Breast epithelium (tissue), 4 donors: ENCODE measurements at places on chromosomes 3 and 15.

GRCh38 chr3:187445356-187445755 lies 77.2 kb downstream of the RTP4 start:
- DNase-seq: no peak

- no peak for DNase-seq
Measured at GRCh38 chr15:62732078-62732477, 310.5 kb upstream of the TPM1 start.

DNA sequence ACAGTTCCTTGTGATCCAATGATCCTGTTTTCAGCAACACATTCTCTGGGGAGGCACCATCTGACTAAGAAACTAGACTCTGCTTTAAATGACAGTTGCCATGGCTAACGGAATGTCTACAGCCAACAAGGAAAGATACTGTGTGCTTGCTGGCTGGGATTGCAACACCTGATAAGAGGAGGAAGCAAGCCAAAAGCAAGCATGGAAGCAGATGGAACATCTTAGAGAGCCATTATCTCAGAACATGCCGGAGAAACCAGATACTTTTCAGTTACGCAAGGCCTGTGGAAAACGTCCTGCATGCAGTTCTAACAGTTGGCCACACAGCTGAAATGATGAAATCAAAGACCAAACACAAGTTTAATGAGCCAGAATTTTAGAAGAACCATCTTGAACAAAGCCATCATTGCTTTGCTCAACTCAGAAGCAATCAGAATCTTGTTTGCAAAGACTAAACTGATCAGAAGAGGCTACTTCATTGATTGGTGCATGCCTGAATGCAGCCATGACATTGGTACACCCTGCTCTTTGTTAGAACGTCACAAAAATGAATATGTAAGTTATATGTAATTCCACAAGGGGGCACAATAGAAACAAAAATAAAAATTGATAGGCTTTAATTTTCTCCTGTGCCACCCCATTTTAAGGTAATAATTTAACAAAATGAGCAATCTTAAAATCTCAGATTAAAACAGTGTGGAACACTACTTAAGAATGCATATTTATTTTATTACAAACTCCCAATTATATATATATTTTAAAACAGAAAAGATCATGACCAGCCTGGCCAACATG lies 50.8 kb downstream of the GXYLT2 start:
- DNase-seq: peak; percentile 36

DNA sequence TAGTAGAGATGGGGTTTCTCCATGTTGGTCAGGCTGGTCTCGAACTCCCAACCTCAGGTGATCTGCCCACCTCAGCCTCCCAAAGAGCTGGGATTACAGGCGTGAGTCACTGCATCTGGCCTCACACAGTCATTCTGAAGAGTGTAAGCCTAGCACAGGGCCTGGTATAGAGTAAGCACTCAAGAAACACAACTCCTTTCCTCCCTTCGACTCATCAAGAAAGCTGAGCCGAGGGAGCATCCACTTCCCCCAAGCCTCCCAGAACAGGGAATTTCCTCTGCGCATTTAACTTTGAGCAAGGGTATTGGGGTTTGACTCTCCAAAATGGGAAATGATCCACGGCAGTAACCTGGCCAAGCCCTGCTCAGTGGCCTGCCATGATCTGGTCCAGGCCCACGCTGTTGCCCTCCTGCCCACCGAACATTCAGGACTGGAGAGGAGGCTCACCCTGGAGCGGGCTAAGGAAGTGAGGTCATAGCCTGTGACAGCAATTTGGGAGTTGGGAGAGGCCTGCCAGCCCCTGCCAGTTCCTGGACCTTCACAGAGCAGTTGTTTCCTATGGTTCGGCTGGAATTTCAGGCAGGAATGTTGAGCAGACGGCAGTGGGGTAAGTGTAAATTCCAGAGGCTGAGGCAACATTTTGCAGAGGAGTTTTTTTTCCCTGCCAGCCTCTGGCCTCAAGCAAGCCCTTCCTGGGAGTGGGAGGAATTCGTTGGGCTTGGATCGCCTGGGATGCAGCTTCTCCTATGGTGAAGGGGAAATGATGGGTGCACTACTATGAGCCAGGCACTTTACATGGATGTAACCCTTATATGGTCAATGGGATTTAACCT lies 21.2 kb upstream of the SMAD3 start:
- no peak for DNase-seq

GRCh38 chr3:171460725-171461524 lies 720 bp upstream of the TNIK start:
- DNase-seq: peak; percentile 23

DNA sequence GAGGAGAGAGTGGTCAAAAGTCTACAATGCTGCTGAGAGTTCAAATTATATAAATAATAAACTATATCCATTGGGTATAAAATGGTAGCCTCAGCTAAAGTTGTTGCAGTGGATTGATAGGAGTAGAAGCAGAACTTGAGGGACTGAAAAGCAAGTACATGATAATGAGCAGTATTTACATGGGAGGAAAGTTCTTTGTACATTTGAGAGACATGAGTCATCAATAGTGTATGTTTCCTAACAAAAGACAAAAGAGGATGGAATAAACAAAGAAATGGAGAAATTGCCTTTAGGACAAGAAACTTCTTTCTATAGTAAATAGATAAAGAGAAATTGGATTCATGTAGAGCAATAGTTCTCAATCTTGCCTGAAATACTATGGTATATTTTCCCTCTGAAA lies 110.0 kb upstream of the PLSCR5 start:
- no peak for DNase-seq

GRCh38 chr15:48721061-48721810 lies 75.7 kb upstream of the FBN1 start:
- no peak for DNase-seq

DNA sequence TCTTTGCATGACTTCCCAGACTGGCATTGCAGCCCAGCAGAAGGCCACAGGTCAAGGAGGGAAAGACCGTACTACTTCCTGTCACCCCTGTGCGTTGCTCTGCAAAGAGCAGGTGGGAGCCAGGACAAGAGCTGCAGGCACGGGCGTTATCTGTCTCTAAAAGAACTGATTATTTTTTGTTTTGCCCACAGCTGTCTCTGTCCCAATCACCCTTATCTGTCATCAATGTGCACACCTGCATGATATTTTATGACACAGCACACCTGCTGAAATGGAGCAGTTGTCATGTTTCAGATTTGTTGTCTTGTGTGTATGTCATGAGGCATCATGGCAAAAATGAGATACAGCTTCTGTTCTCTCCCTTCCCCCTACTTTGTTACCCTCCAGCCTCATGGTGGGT lies 58.8 kb downstream of the SLCO3A1 start:
- no peak for DNase-seq

DNA sequence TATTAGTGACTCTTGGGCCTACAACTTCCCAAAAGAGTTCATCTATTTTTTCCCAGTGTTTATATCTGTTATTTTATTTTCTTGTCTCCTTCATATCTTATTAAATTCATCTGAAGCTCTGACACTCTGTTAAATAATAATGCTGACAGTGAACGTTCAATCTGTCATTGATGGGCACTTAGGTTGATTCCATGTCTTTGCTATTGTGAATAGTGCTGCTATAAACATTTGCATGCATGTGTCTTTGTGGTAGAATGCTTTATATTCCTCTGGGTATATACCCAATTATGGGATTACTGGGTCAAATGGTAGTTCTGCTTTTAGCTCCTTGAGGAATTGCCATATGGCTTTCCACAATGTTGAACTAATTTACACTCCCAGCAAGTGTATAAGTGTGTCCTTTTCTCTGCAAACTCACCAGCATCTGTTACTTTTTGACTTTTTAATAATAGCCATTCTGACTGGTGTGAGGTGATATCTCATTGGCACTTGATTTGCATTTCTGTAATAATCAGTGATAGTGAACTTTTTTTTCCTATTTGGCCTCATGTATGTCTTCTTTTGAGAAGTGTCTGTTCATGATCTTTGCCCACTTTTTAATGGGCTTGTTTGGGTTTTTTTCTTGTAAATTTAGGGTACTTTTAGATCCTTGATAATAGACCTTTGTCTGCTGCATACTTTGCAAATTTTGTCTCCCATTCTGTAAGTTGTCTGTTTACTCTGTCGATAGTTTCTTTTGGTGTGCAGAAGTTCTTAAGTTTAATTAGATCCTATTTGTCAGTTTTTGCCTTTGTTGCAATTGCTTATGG lies 122.5 kb downstream of the LEKR1 start:
- DNase-seq: no peak

DNA sequence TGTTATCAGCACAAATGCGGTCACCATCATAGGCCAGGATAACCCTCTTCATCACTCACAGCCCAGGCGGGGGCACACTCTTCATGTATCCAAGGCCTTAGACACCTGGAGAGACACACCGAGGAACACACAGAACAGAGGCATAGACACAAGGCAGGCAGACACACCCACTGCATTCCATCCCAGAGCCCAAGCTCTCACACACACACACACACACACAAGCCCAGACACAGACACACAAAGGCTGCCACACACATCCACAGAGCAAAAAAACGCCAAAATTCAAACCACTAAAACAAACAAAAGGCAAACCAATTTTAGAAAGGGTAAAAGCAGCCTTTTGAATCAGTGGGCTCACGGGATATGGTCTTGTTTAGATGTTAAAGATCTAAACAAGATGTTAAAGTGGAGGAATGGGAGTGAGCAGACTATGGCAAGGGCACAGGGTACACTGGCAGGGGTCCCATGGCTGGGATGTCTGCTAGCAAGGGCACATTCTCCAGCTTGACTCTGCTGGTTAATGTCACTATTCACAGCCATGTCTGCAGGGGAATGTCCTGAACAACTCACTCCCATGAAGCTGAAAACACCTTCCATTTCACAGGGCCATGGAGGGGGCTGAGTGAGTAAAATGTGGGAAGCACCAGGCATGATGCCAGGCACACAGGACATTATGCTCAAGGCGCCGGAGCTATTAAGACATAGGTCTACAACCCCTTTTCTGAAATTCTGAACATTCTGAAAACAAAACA lies 14.9 kb upstream of the CRABP1 start:
- no peak for DNase-seq

GRCh38 chr3:32181365-32181764 lies 57.1 kb upstream of the CMTM8 start:
- no peak for DNase-seq

DNA sequence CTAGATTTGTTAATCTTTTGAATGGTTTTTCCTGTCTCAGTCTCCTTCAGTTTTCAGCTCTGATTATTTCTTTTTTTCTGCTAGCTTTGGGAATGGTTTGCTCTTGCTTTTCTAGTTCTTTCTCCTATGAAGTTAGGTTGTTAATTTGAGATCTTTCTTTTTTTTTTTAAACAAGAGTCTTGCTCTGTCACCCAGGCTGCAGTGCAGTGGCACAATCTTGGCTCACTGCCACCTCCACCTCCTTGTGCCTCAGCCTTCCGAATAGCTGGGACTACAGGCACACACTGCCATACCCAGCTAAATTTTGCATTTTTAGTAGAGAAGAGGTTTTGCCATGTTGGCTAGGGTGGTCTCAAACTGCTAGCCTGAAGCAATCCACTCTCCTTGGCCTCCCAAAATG lies 56.7 kb downstream of the UQCC5 start:
- DNase-seq: no peak

DNA sequence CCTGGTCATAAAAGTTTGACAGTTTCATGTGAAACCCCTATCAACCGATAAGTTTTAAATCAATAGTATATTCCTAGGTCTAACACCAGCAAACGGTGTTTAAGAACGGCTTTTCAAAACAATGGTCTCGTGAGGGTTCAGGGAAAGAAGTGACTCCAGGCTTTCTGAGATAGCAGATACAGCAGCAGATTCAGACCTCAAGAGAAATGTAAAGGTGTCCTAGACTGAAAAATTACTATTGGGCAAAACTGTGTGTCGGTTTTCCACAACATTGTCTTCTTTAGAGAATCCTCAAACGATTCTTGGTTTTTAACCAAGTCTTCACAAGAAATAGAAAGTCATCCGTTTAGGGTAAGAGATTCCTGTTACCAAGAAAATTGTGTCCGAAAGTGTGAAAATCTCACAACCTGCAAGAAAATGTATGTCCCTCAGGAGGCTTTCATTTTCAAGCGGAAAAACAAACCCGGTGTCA lies 1.2 kb downstream of the SETD2 start:
- DNase-seq: no peak

GRCh38 chr3:172516318-172517214 lies 6.7 kb downstream of the TNFSF10 start:
- DNase-seq: peak; percentile 87

DNA sequence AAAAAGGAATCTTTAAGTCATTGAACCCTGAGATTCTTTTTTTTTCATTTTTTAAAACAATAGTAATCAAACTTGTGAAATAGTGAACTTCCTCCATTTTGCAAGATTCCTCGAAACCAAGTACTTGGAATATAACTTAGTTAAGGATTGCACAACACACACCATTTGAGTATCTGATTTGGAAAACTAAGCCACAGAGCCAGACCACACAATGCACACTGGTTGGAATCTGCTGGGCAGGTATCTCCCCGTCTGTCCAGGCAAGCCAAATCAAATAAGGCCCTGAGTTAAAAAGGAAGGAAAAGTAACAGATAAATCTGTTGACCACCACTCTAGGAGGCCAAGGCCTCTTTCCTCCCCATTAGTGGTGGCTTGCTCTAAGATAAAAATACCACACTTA lies 177.5 kb upstream of the ICE2 start:
- no peak for DNase-seq
